ENCODE measurements at places on chromosomes 1 and 21.
A peak's percentile ranks its signal among the peaks of the same experiment; 100 is the strongest.

- no peak for DNase-seq
These were observed 363.7 kb downstream of the NEGR1 start for GRCh38 chr1:71918630-71919029.

DNA sequence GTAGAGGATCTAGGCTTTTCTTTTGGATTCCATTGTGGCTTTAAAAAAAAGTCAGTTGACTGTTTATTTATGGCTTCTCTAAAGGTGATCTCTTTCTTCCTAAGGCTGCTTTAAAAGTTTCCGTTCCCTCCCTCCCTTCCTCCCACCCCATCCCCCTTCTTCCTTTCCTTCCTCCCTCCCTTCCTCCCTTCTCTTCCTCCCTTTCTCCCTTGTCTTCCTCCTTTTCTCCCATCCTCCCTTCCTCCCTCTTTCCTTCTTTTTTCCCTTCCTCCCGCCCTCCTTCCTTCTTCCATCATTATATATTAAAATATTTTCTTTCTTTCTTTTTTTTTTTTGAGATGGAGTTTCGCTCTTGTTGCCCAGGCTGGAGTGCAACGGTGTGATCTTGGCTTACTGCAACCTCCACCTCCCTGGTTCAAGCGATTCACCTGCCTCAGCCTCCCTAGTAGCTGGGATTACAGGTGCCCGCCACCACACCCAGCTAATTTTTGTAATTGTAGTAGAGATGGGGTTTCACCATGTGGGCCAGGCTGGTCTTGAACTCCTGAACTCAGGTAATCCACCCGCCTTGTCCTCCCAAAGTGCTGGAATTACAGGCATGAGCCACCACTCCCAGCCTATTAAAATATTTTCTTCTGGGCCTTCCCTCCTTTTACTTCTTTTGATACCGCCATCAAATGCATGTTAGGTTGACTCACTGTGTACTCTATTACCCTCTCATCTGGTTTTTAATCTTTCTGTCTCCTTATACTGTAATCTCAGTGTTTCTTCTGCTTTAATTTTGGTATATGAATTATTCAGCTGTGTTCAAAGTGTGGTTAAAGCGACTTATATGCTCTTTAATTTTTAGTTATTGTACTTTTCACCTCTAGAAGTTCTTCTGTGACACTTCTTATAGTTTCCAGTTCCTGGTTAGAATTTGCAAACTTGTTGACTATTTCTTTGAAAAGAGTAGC, 59.2 kb upstream of the ATP5PO start:
- DNase-seq: no peak

- DNase-seq: peak; percentile 100
These were observed at the start of gene GATAD2B for GRCh38 chr1:153922972-153923925. TSS of gene GATAD2B (minus strand) at chr1:153922972. CDS start at chr1:153828347, 94,625 bp downstream.

GRCh38 chr21:29418813-29419212, 120.1 kb downstream of the BACH1 start:
- no peak for DNase-seq

DNA sequence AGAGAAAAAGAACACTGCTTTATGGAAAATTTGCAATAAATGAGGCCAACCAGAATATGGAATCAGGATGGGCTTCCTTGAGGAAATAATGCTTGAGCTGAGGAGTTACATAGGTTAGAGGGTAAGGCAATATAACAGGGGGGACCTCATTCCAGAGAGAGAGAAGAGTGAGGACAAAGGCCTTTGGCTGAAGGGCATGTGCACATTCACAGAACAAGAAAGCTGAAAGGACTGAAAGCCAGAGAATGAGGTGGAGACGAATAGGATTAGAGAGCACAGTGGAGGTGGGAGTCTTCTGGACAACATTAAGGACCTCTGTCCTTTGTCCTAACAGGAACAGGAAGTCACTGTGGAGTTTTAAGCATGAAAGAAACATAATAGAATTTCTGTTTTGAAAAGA, 60.7 kb upstream of the MROH9 start:
- DNase-seq: no peak

DNA sequence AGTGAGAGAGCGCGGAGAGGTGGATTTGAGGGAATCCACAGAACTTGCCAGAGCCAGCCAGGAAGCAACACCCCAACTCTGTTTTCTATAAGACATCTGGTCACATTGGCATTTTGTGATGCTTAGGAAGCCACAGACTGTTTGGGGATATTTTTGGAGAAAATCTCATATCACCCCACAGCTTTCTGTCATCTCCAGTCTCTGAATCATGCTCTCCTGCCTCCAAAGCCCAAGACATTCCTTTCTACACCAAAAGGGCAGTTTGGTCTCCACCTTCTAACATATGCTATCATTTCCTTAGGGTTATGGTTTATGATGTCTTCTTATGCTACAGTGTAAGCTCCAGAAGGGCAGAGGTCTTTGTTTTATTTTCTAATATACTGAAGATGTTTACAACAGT, 14.4 kb upstream of the BCL10 start:
- DNase-seq: no peak

GRCh38 chr1:72485801-72486200, 203.5 kb upstream of the NEGR1 start:
- DNase-seq: no peak

- peak; percentile 61 for DNase-seq
These were observed 594 bp downstream of the LUZP1 start for GRCh38 chr1:23168079-23168444.

- DNase-seq: no peak
These were observed 775 bp downstream of the MMEL1 start for GRCh38 chr1:2632051-2632430.

DNA sequence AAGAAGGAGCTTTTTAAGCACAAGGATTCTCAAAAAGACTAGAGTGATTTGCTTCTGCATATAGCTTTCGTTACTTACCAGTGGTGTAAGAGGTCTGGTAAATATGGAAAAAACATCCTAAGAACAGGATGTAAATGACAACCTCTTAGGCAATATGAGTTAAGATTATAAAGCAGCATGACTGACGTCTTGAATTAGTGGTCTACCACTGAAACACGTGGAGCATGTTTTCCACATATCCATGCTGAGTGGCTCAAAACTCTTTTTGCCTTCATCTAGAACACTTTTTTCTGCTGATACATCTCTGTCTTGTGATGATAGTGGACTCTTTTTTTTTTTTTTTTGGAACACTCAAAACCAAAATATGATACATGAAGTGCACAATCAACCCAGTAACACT, 44.6 kb downstream of the RCAN1 start:
- DNase-seq: no peak

Data from dermis blood vessel endothelial cell (primary cell).